ENCODE measurements at places on chromosomes 11 and 22.

GRCh38 chr22:50568626-50569025 is 5.9 kb upstream of the SYCE3 start:
- no peak for DNase-seq

DNA sequence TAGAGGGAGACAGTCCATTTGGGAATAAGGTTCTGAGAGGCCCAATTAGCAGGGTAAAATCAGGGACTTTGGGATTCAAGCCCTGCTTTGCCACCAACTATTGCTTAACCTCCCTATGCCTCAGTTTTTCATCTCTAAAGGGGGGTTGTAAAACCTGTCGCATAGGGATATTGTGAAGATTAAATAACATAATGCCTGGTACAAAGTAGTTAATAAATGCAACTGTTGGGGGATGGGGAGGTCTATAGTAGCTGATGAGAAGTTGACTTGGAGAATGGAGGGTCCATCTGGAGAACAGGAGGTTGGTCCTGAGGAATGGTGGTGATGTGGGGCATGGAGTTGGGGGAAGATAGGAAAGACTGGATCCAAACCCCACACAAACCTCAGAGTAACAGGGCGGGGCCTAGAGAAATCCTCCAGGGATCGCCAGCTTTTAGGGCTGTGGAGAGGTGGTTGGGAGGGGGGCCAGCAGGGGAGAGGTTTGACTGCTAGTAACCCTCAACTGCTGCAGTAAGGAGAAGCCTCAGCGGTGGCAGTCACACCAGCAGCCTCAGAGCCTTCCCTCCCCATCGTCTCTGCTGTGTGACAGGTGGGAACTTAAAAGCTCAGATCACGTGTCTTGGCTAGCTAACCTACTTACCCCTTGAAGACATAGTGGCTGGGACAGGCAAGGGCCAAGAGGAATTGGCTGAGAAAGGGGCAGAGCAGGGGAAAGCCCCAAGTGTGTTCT is 1.1 kb upstream of the ABCG4 start:
- no peak for DNase-seq

DNA sequence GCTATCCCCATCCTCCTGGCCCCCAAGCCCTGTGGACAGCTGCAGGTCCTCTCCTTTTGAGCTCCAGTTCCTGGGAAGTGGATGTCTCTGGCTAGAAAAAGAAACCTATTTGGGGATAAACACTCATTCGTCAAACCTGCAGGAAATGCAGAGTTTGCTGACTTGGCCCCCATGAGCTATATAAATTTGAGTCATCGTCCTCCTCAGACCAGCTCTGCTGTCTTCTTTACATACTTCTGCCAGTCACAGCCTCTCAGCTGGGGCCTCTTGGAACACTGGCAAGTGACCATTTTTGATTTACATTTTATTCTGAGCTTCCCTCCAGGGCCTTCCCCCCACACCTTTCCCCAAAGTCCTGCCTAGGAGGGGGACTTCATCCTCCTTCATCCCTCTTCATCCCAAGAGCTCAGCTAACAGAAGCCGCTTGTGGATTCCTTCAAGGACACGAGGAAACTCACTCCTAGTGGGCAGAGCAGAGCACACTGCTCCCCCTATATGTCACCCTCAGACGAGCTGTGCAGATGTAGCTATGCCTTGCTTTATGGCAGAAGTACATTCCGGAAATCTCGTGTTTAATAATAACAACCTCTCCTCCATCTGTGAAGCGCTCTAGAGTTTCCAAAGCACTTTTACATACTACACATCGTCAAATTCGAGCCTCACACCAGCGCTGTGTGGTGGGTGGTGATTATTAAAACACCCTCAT is 131.8 kb downstream of the FEZ1 start:
- no peak for DNase-seq

- DNase-seq: no peak
These were observed 1412.2 kb downstream of the BRD1 start for GRCh38 chr22:48415520-48415919.

DNA sequence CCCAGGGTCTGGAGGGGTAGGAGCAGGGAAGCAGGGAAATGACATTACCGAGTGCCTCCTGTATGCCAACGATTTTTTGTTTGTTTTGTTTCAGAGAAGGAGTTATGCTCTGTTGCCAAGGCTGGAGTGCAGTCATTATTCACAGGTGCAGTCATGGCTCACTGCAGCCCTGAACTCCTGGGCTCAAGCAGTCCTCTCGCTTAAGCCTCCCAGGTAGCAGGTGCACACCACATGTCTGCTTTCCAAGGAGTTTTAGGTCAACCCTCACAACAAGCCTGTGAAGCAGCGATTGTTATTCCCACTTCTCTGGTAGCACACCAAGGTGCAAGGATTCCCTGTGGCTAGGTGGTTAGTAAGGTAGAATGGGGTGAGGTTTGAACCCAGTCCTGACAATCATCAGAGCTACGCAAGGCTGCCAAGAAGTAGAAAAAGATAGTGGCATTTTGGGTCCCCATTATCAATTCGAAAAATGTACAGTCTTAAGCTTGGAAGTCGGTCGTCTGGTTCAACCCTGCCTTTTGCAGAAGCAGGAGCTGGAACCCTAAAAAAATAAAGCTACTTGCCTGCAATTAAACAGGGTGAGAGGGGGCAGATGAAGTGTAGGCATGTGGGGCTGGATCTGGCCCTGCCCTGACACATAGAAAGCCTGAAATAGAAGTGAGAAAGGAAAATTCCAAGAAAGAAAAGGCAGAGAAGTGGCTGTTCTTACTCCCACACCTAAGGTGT is 9.1 kb downstream of the UCP3 start:
- DNase-seq: no peak

Data from fibroblast of mammary gland (primary cell).